ENCODE measurements at places on chromosomes 2 and 18. TPM values are rescaled to one million over a fixed set of nuclear protein-coding genes. Genes with fewer than 3 reads are reported as not detected.

LRP2 gene
- 0.59 TPM for total RNA-seq

CAPN13 gene
- total RNA-seq = 2.4 TPM

C2orf78 gene
- total RNA-seq = 0.37 TPM

STARD6 gene
- not detected for total RNA-seq

PDE1A gene
- total RNA-seq = 0.25 TPM

ATP6V1B1 gene
- not detected for total RNA-seq

UGT1A3 gene
- total RNA-seq = not detected

CHST10 gene
- total RNA-seq = 24.4 TPM

MBP gene
- 19.6 TPM for total RNA-seq

KRCC1 gene
- total RNA-seq = 7.6 TPM

SNTG2 gene
- 27.8 TPM for total RNA-seq

COL6A3 gene
- 3.9 TPM for total RNA-seq

ELOA2 gene
- total RNA-seq = not detected

ATP8B1 gene
- total RNA-seq = 5.6 TPM

FOXI3 gene
- 13.5 TPM for total RNA-seq

MC4R gene
- total RNA-seq = not detected

UGT1A6 gene
- not detected for total RNA-seq

SLC40A1 gene
- 0.76 TPM for total RNA-seq

SGO2 gene
- total RNA-seq = 29.9 TPM

CERKL gene
- total RNA-seq = not detected

TUBA3E gene
- total RNA-seq = 0.18 TPM

STEAP3 gene
- 24.0 TPM for total RNA-seq

CPS1 gene
- total RNA-seq = 9.0 TPM

ITGB6 gene
- 0.07 TPM for total RNA-seq

CXCR1 gene
- total RNA-seq = not detected

CAPN14 gene
- 0.11 TPM for total RNA-seq

APOB gene
- 1.5 TPM for total RNA-seq

PAIP2B gene
- 22.4 TPM for total RNA-seq
